DMS79 (cell line): ENCODE measurements at places on chromosomes 4 and X.

- DNase-seq, result no peak
These were observed 347.2 kb upstream of the DDX53 start for GRCh38 chrX:22652596-22652995.

GRCh38 chrX:56812515-56813105 is 83.6 kb downstream of the NBDY start:
- DNase-seq, result no peak

DNA sequence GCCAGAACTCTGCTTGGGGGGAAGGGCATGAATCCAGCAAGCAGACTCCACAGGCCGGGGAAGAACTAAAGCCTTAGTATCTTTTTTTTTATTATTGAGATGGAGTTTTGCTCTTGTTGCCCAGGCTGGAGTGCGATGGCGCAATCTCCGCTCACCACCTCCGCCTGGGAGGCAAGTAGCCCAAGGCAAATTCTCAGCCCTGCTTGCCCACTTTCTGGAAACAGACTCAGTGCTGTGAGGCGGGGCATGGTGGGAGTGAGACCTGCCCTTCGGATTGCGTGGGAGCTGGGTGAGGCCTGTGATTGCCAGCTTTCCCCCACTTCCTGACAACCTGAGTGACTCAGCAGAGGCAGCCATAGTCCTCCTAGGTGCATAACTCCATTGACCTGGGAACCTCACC is 348.8 kb downstream of the GASK1B start:
- no peak for DNase-seq

GRCh38 chr4:55272589-55272988 is 73.5 kb upstream of the SRD5A3 start:
- no peak for DNase-seq

DNA sequence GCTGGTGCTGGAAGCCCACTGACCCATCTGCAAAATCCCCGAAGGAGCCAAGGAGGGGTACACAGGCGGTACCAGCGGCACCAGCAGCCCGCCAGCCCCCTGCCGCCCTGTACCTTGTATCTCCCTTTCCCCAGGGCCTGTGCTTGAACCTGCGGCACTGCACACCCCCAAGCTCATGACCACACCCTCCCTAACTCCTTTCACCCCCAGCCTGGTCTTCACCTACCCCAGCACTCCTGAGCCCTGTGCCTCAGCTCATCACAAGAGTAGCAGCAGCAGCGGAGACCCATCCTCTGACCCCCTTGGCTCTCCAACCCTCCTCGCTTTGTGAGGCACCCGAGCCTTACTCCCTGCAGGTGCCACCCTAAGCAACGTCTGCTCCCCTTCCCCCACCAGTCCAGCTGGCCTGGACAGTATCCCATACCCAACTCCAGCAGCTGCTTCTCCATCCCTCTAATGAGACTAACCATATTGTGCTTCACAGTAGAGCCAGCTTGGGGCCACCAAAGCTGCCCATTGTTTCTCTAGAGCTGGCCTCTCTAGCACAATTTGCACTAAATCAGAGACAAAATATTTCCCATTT is 94.9 kb downstream of the LARP1B start:
- no peak for DNase-seq

- DNase-seq, result no peak
These were observed 242.4 kb upstream of the TLL1 start for GRCh38 chr4:165630671-165631070.

- no peak for DNase-seq
These were observed 3.6 kb downstream of the NOCT start for GRCh38 chr4:139018971-139019758.

- DNase-seq, result no peak
These were observed 36.7 kb upstream of the NEUROG2 start for GRCh38 chr4:112552668-112553067.

GRCh38 chrX:41695426-41695825 is 6.7 kb downstream of the GPR34 start:
- no peak for DNase-seq

GRCh38 chrX:70096052-70096451 is 33.8 kb downstream of the OTUD6A start:
- no peak for DNase-seq

GRCh38 chr4:73068491-73069337 is 802 bp downstream of the COX18 start:
- peak; percentile 0 for DNase-seq

DNA sequence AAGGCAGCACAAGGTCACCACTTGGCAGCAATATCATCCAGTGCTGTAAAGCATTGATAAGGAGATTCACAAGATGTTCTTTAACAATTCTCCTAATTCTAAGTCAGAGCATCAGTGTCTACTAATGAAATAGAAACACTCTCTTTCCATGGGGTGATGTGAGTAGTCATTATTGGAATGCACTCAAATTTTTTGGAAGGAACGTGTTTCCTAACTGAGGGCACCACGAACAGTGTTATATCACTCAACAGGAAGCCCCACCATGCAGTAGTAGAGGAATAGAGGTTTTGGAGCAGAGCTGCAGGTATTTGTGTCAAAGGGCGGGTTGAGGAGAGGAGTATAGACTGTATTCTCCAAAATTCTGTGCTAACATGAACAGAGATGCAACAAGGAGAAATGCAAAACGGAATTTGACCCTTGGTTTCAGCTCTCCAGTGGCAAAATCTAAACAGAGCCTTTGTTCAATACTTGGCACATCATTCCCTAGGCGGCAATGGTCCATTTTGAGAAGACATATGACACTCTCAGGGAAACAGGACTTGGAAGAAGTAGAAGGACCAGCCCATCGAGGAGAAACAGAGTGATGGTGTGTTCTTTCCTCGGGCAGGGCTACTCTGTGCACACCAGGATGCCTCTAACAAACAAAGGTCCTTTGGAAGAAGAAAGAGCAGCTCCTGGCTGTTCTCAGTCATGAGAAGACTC is 98.9 kb downstream of the CPEB2 start:
- no peak for DNase-seq

GRCh38 chr4:73070074-73070390 is 516 bp upstream of the COX18 start:
- peak; percentile 60 for DNase-seq

DNA sequence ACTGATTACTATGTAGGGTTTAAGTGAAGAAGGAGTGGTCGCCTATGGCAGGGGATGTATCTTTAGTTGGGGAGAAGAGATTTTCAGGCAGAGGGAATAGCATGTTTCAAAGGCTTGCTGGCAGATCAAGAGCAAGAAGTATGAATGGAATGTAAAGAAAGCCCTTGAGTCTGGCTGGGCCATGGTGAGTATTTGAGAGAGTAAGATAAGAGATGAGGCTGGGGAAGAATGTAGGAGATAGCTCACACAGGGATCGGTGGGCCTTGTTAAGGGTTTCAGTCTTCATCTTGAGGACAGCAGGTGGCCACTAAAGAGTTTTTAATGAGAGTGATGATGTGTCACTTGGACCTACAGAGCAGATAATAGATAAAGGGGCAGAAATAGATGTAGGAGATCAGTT is 319.1 kb upstream of the RPS6KA3 start:
- DNase-seq, result no peak

- DNase-seq, result no peak
These were observed 2.0 kb upstream of the RIPPLY1 start for GRCh38 chrX:106905064-106905708.

GRCh38 chr4:145497199-145498149 is 15.8 kb downstream of the SMAD1 start:
- no peak for DNase-seq

GRCh38 chr4:62275470-62275869 is 1075.3 kb downstream of the ADGRL3 start:
- DNase-seq, result no peak

DNA sequence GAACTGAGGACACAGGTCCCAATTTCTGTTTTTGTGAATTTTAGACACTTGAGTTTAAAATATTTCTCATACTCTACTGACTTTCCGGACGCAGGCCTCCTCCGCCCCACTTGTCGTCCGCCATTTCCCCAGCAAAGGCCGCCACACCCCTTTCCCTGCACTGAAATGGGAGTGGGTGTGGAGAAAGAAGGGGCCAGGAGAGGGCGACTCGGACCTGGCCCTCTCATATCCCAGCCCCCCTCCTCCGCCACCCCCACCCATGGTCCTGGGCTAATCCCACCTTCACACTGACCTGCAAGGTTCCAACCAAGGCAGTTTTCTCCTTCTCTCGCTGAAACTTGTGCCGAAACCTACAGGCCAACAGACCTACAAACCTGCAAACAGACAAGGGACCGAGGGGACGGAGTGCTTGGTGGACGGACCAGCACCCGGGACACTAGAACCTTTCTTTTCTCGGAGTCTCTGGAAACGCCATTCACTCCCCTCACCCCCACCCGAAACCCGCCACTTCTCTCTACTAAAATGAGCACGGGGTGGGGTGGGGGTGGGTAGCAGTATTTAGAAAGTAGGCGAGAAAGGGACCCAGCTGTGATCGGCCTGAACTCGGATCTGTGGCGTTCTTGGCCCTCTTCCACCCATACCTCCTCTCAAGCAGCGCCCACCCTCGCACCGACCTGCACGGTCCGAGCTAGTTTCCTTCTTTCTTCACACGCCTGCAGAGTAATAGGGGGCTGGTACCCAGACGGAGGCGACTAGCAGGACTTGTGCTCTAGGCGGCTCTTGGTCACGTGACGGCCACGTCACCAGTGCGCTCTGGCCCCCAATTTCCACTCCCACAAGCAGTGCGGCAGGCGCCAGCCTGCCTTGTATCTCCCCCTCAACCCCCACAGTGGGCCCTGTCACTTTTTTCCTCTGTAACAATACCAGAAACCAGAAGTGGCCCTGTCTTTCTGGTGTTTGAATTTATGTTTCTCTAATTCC is at the start of gene ARMCX6:
Gene ARMCX6 (minus strand): TSS at position 790 of the 981 bp plus-strand sequence. CDS start 1,380 bp downstream, outside the sequence.
- peak; percentile 50 for DNase-seq

DNA sequence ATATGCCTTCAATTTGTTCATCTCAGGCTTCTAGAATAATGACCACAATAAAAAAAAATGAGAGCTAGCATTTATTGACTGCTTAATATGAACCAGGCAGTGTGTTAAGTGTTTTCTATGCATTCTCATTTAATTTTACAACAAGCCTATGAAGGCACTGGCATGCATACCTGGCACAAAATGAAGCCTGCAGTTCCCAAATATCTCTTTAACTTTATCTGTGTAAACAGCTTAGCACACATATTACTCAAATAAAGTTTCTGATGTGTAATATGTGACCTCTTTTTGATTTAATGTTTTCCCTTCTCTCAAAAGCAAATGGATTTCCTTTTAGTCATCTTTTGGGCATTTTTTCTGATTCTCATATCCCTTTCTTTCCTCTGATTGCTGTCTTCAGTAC is 671.8 kb downstream of the PCDH7 start:
- DNase-seq, result no peak

GRCh38 chrX:38318196-38318595 is 9.1 kb downstream of the RPGR start:
- DNase-seq, result no peak

DNA sequence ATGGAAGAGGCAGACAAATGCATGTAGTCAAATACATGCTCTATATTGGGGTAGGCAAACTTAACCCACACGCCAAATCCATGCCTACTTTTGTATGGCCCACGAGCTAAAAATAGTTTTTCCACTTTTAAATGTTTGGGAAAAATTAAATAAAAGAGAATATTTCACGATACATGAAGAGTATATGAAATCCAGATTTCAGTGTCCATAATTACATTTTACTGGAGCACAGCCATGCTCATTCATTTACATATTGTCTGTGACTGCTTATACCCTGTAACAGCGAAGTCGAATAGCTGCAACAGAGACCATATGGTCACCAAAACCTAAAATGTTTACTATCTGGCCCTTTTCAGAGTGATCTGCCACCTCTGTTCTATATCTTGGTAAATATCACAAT is 257.4 kb upstream of the NOCT start:
- DNase-seq, result no peak

DNA sequence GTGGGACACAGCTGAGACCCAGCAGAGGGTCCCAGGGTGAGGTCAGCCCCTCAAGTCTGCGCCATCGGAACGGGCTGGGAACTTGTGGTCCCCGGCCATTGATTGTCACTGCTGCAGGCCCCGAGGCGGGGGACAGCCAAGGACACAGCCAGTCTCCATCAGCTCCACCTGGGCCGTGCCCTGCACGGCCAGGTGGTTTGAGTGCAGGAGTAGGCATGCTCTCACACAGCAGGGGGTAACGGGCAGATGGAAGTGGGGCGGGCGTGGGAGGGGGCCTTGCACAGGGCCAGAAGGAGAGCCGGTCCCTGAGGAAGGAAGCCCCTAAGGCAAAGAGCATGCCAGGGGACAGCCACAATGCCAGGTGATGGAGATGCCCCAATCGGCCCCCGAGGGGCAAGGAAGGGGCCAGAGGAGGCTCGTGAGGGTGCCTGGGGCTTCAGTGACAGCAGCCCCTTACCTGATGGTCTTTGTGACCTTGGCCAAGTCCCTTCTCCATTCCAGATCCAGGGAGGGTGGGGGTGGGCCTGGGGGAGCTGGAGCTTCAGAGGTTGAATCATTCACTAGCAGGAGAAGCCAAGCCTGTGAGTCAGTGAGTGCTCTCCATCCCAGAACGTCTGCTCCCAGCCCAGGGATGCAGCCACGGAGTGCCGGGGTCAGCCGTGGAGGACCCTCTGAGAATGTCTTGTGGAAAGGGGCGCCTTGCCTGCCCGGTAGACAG is 2.3 kb downstream of the ATP2B3 start:
- no peak for DNase-seq

GRCh38 chrX:13198056-13198761 is 121.6 kb downstream of the ATXN3L start:
- no peak for DNase-seq

GRCh38 chrX:37347420-37347819 is 1.7 kb upstream of the PRRG1 start:
- no peak for DNase-seq

DNA sequence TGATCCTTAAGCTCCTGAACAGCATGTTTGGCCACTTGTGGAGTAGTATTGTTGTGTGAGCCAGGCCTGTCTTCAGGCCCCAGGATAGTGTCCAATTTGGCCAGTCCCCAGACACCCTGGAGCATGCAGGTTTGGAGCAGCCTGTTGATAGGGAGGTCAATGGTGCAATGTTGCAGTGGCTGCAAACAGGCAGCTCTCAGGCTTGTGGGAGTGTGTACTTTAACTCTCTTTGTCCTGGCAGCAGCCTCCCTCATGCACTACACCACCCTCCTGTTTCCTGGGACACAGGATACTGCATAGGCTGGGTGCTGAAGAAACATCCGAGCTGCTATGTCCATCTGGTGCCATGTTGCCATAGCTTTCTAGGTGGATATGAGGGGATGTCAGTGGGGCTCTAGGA is 24.0 kb downstream of the TECRL start:
- no peak for DNase-seq

- DNase-seq, result no peak
These were observed 130.8 kb downstream of the COL4A6 start for GRCh38 chrX:108307132-108308085.

DNA sequence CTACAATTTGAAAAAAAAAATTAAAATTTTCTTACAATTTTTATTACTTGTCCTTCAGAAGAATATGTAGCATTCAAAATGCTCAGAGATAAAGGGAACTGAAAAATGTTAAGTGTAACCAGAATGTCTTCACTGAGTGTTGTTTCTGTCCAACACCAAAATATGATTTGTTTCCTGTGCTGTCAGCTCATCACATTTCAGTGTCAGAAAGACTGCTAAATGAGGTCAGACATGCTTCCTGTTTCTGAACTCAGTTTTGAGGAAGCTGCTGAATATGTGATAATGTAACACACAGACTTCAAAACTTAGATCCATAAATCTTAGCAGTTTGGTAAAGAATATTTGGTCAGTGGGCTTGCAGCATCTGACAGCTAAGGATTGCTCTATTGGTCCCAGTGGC is 1849.7 kb downstream of the PCDH7 start:
- no peak for DNase-seq
